ENCODE measurements at places on chromosomes 16 and 17.
A peak's percentile ranks its signal among the peaks of the same experiment; 100 is the strongest.

GRCh38 chr17:4610656-4611055, 26.3 kb downstream of the SMTNL2 start:
- no peak for DNase-seq

GRCh38 chr17:72733619-72734282, 358.7 kb downstream of the SLC39A11 start:
- DNase-seq: no peak

DNA sequence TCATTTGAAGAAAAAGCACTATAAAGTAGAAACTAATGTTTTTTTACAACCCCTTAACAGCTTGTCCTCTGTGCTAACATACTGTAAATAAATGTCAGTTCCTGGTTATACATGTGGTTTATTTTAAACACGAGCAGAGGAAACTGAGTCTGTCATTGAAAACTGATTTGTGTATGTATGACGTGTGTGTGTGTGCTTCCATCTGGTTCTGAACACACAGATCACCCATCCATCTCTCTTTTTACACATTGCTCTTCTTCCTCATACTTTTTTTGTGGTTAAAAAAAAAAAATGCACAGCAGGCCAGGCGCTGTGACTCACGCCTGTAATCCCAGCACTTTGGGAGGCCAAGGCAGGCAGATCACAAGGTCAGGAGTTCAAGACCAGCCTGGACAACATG, 49.5 kb downstream of the ZNF423 start:
- DNase-seq: no peak

DNA sequence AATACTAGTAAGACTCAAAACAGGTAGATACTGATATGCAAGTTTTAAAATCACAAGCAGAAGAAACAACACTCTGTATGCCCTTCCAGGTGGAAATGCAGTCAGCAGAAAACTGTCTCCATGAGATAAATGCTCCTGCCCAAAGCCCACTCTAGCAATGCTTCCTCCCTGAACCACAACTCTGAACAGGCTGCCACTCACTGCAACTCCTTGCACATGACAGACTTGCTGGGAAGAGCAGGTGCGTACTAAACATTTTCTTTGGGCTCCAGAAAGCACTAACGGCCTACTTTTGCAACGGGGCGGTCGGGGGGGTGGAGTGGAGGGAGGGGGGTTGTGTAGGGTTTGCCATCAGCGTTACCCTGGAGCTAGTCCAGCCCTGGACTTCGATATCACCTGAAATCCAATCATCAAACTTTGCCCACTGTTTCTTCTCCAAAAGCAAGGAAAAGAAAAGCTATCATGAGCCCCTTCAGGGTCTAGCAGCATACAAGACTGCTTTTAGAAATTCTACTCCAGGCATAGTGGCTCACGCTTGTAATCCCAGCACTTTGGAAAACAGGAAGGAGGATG, 46.1 kb downstream of the ANKRD11 start:
- DNase-seq: no peak

DNA sequence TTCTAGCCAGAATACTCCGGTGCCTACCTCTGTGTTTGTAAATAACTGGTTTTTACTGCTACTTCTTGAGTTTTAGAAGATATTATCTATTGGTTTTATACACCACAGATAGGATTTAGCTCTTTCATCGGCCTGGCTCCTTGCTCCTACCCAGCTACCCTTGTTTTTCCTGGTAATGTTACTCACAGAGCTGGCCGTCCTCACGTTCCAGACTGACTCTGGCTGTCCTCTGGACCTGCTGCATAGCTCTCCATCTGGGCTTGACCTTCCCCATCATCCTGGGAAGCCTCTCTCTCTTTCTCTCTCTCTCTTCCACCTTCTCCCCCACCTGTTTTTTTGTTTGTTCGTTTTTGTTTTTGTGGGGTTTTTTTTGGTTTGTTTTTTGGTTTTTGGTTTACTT, 51.5 kb downstream of the MPRIP start:
- no peak for DNase-seq

DNA sequence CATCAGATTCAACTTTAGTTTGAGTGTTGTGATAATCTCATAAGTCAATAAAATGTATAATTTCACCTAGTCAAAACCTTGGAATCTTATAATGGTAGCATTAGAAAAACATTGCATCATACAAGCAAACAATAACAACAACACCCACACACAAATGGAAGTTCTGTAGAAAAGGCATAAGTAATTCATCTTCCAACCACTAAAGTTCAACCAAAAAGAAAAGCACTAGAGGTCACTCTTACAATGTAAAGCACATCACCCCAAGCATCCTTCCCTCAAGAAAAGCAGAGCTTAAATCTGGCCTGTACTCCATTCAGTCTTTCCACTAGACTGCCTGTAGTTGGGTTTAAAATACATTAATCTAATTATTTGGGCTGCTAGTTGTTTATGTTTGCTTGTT, 1.8 kb downstream of the CNTNAP4 start:
- DNase-seq: peak; percentile 35

GRCh38 chr17:74922694-74923537, at the start of gene USH1G:
TSS of gene USH1G (minus strand) at chr17:74923255. CDS start at chr17:74923073, 182 bp downstream.
- DNase-seq: no peak

- DNase-seq: no peak
These were observed 5.2 kb downstream of the RAB40C start for GRCh38 chr16:595094-595528.

Data from NCI-H748 treated with DMSO at 0.1 percent for 48 hours (cell line).